ENCODE measurements at places on chromosomes 11 and 22.

GRCh38 chr11:86737230-86737629, 63.1 kb upstream of the PRSS23 start:
- no peak for DNase-seq

DNA sequence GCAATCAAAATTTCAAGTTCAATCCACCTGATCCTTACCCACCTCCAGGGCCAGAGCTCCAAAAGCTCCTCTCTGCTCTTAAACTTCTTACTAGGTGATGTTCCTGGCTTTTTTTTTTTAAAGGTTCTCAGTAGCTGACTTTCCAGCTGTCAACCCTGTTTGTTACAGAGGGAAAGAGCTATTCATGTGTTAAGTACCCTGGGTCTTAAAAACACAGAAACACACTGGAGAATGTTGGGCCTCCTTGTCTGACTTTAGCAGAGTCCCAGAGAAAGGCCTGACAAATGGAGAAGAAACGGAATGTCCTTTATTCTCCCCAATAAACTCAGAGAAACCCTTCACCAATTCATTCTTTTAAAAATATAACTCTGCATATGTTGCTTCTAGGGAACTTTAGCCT, 3.2 kb downstream of the LRRC4C start:
- no peak for DNase-seq

DNA sequence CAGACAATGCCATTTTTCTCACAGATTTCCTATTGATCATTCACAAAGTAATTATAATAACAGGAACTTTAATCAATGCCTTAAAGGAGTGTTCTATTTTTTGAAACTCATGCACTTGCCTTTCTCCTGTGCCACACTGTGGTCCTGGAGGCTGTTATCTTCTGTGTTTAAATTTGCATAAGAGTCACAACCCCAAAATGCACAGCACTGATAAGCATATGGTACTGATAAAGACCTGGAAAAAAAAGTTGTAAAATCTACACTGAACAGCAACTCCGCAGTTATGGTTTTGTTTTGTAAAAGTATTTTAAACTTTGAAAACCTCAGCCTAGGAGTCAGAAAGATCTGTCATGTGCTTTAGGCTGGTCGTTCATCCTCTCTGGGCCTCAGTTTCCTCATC, 9.1 kb upstream of the CCDC34 start:
- no peak for DNase-seq

GRCh38 chr11:41435531-41435930, 23.9 kb downstream of the LRRC4C start:
- DNase-seq, result no peak

DNA sequence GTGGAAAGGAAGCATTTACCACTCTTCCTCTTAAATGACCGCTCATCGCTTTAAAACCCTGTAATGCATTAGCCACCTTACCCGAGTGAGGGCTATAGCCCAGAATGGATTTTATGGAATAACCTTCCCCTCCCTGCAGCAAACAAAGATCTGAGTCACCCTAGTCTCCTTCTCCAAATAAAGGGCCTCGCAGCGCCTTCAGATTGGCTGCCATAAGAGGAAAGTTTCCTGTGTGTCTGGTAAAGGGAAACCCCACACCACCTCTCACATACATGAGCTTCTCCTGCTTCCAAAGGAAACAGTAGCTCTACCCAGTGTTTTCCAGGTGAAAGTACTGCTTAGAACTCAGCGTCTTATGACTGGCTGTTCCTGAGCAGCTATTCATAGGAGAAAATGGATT, 47.8 kb downstream of the PPP2R1B start:
- no peak for DNase-seq

DNA sequence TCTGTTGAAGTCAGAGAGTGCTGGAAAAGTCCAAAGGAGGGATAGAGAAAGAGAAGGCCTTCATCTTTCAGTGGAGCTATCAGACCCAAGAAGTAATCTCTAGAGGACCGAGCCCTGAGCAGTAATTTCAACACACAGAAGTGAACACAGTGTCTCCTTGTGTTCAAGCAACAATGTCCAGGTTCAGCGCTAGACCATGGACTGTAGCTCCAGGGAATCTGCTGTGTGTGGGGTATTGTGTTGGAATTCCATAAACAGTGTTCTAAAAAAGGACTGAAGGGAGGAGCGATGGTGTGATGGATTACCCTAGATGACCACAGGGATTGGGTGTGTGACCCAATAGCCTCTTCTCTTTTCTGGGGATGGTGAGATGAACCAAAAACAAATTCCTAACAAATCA, 165.9 kb downstream of the BLID start:
- no peak for DNase-seq

DNA sequence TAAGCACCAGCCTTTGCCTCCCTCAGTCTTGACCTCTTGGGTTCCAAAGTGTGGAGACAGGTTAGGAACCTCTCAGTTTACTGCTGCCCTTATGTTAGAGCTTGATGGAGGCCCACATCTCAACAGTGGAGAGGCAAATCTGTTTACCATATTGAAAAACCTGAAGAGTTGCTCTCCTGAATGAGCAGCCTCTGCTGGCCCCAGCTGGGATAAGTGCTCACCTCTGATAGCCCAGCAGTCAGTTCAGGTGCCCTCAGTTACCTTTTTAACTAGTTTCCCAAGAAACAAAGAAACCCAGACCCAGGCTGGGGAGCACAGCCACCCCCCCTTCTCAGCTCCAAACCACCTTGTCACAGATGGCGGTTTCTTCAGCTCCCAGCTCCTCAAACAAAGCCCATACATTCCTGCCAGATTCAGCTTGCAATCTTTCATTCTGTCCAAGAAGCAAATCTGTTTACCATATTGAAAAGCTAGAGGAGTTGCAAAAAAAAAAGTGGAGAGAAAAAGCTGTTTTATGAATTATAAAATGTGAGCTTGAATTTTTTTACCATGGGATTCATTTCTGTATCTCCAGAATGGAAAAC, 57.2 kb downstream of the PPFIBP2 start:
- no peak for DNase-seq

GRCh38 chr11:132471466-132471865, 1060.8 kb downstream of the OPCML start:
- no peak for DNase-seq

- DNase-seq, result no peak
Measured at GRCh38 chr11:64787526-64788320, 9.4 kb upstream of the SF1 start.

GRCh38 chr11:2645779-2646118, 54.0 kb downstream of the KCNQ1OT1 start:
- DNase-seq, result no peak

- no peak for DNase-seq
Measured at GRCh38 chr11:116651737-116652237, 121.0 kb downstream of the BUD13 start.

GRCh38 chr11:8767466-8768142, 85.0 kb downstream of the RPL27A start:
- DNase-seq, result no peak

- no peak for DNase-seq
Measured at GRCh38 chr22:20022978-20023613, 2.2 kb downstream of the TANGO2 start.

DNA sequence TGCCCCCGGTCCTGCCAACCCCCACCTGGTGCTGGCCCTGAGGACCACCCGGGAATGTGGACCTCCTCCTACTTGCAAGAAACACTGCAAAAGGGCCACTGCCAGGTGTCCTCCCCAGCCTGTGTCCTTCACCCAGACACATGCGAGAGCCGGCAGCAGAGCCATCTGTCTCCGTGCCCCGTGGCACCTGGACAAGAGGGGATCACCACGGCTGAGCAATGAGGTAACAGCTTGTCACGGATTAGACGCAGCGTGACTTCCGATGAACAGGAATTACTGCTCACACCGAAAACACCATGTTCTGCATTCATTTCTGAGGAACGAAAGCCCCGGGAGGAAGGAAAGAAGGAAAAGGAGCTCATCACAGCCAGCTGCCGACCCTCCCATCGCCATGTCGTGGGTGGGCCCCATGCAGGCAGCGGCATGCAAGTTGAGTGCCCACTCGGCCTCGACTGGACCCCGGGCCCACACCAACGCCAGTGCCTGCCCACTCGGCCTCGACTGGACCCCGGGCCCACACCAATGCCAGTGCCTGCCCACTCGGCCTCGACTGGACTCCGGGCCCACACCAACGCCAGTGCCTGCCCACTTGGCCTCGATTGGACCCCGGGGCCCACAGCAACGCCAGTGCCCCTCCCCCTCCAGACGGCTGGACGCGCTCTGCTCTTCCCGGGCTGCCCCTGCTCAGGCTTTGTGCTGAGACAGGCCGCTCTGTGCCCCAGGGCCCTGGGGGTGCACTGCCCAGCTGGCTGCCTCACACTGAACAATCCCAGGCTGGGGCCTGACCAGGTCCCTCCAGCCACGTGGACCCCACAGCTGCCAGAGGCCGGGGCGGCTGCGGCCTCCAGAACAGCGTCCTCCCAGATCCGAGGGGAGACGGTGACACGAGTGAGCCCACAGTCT, 22.0 kb downstream of the CHID1 start:
- DNase-seq, result no peak

DNA sequence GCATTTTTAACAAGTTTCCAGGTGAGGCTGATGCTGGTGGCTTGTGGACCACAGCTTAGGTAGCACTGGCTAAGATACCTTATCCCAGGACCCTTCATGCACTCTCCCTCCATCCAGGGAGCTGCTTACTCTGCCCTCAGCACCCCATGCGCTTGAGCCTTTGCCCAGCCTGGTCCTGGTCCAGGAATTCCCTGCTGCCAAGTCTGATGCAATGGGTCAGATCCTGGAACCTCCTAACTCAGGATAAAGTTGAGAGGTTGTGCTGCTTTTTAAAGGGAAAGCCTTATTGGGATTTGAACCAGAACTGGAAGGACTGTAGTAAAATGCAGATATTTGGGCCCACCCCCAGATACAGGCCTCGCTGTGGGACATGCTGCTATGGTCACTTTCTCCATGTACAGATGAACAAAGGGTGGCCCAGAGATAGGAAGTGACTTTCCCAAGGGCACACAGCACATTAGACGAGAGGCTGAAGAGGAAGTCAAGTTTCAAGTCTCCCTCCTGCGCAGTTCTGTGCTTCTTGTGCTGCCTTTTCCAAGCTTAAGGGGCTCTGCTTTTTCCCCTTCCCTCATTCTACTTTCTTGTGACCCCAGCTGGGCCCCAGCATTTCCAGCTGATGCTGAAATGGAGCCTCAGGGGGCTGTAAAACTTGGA, 824 bp upstream of the LGALS12 start:
- no peak for DNase-seq

GRCh38 chr11:44219830-44220796, 89.8 kb downstream of the ALX4 start:
- DNase-seq, result no peak

DNA sequence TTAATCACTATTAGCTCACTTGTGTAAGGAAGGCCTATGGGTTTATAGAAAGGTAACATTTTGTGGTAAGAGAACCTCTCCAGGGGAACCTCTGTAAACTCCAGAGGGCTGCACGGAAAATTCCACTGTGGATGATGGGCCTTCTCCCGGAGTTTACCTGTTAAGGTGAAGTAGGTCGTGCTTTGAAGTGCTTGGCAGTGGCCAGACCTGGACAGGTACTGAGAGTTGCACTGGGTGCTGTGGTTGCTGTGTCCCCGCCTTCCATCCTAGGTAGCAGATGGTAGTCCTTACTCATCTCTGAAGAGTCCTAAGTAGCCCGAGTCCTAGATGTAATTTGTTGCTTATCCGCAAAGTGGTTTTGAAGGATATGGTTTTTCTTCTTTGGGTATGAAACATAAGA, 133.4 kb downstream of the TEAD1 start:
- DNase-seq, result no peak

DNA sequence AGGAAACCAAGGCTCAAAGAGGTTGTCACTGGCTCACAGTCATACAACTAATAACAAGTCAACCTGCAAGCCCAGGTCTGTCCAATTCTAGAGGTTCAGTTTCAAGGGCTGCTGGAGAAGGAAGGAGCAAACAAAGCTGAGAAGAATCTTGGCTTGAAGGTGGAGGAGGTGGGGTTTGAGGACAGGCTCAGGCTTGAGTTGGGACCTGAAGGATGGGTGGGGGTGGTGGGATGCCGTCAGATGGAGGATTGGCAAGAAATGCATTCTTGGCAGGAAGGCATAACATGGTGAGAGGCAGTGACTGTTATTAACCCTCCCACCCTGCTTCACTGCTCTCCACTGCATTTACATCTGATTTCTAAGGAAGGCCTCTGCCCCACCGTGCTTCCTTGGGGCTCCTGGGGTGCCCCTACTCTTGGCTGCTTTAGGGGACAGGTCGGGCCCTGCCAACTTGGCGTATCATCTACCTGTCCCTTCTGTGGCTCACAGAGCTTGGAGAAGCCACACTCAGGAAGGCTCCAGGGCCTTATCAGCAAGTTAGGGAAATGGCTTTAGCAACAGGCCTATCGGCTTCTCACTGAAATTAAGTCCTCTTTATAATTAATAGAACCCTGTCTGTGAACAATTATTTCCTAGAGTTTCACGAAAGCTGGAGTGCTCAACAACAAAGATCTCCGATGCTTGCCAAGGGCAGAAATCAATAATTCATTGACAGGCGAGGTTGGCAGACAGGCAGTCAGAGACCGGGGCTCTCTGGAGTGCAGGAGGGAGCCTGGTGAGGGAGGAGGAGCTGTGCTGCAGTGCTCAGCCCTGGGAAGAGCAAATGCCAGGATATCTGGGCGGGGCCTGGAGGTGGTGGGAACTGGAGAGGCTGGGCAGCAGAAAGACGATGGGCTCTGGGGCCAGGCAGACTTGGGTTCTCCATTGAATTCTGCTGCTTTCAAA, 84.9 kb upstream of the NARS2 start:
- DNase-seq, result no peak

GRCh38 chr11:60871378-60872061, 4.2 kb downstream of the ZP1 start:
- no peak for DNase-seq

DNA sequence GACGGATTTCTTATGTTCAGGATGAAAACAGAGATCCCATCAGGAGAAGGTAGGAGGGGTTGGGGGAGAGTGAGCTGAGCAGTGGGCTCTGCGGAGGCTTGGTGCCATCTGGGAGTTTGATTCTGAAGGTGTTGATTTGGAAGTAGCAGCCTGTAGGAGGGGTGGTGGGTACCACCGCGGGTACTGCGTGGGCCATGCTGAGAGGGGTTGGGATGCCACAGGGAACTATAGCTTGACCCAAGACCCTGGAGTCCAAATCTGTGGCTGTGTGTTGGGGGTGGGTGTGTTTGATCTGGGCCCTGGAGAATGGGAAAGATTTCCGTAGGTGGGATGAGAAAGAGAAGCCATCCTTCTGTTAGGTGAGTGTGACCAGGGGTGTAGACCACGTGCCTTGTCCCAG, 5.0 kb downstream of the INCENP start:
- no peak for DNase-seq

DNA sequence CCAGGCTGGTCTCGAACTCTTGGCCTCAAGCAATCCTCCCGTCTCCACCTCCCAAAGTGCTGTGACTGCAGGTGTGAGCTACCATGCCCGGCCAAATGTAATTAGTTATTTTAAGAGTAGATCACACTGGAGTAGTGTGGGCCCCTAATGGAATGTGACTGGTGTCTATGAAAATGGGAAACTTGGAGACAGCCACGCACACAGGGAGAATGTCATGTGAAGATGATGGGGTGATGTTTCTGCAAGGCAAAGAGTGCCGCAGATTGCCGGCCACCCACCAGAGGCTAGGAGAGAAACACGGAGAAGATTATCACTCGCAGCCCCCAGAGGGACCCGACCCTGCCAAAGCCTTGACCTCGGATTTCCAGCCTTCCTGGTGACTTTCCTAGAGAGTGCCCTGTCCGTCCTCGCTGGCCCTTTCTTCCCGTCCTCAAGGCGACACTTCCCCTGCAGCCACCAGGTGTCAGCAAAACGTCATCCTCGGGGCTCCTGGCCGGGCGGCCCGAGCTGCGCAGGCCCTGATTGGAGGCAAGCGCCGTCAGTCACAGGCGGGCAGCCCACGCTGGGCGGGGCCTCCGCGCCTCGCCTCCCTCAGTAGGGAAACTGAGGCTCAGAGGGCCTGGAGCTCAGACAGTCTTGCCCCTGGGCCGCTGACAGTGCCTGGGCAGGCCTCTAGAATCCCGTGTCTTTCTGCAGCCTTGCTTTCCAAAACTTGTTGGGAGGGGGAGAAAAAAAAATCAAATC, 16.3 kb downstream of the CRYBB2 start:
- no peak for DNase-seq

Measured in SIG-M5 (cell line).